ENCODE measurements at places on chromosomes 4 and X.

DNA sequence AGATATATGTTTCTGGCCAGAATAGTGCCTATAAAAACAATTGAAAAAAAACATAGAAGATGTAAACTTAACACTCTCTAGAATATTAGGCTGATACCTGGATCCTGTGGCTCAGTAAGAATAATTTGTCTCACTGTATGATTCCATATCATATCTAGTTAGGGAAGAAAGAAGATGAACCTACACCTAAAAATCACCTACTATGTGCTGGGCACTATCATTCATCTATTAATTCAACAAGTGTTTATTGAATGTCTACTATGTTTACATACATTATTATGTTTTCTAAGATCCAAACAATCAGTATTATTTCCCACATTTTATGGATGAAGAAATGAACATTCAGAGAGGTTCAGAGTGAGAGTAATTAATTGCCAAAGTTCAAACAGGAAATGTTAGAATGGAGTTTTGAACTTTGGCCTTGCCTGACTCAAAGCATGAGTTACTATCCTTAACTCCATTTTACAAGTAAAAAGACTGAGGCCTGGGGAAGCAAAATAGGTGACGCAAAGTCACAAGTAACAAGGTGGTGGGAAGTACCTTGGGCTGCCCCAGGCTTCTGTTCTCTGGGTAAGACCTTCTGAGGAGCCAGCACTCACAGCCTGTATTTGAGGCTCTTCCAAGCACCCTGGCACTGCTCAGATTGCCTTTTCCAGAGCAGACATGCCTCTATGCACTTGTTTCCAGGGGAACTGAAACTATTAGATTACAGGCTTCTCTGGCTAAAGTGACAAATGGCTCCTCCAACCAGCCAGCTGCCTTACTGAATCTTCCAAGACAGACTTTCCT lies 111.1 kb upstream of the ACSL4 start:
- DNase-seq: peak; percentile 3

- no peak for DNase-seq
These were observed 149.9 kb downstream of the CHIC2 start for GRCh38 chr4:53914313-53915016.

DNA sequence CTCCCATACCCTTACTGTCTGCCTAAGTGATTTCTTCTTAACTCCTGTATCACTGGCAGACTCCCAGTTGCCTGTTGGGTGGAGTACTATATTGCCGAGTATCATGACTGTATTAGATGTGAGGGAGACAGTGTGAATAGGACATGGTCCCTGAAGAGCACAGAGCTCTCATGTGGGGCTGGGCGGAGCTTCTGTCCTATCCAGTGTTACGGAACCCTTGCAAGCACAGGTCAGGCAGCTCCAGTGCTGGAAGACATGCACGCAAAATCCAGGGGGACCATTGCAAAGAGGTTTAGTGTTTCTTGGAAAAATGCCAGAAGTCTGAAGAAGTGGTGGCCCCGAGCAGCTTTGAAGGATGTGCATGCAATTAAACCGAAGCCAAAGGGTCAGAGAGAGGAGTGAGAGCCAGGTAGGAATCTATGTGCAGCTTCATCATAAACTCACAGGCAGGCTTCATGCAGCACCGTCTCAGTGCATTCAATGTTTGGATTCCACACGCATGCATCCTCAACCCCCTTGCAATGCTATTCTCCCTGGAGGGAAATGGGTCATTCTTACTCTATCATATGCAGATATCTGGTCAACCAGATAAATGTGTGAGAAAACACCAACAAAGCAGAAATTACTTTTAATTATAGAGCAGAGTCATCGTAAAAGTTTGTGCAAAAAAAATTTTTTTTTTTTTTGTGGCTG lies 49.7 kb upstream of the DHRSX start:
- no peak for DNase-seq

- DNase-seq: no peak
These were observed 100.1 kb upstream of the NAP1L5 start for GRCh38 chr4:88797725-88798124.

GRCh38 chr4:33334416-33334815 lies 2614.2 kb downstream of the PCDH7 start:
- no peak for DNase-seq

GRCh38 chr4:9146967-9147366 lies 23.2 kb upstream of the FAM90A26 start:
- no peak for DNase-seq

GRCh38 chrX:56757327-56757726 lies 28.3 kb downstream of the NBDY start:
- no peak for DNase-seq

GRCh38 chrX:85517994-85518718 lies 138.7 kb upstream of the POF1B start:
- DNase-seq: no peak

GRCh38 chrX:13697455-13697854 lies 8.5 kb downstream of the RAB9A start:
- DNase-seq: no peak

GRCh38 chr4:27643101-27643500 lies 782.5 kb downstream of the STIM2 start:
- no peak for DNase-seq

DNA sequence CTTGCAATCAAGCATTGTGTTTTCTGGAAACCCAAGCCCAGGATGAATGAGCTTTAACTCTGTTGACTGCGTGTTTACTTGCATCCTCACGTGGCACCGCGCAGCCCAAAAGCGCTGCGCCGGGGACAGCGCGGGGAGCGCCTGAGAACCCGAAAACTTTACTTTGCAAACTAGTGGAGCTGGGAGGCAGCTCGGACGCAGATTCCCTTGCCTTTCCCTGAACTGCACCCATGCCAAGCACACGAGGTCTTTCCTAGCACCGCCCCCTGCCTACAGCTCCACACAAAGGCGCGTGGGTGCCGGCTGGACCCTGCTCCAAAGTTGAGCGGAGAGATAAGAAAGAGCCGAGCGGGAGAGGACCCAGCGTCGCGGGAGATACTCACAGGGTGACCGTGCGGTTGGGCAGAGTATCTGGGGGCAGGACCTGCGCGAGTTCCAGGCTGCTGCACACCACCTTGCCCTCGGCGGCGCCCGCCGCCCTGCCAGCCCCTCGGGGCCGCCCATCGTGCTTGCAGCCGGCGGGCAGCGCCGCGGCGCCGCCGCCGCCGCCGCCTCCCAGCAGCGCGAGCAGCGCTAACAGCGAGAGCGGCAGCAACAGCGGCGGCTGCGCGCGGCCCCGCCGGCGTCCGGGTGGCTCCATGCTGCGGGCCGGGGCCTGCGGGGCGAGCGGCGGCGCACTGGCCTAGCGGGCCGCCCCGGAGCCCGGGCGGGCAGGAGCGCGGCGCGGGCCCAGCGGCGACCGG lies 550 bp downstream of the ADGRA3 start:
- DNase-seq: peak; percentile 44

- DNase-seq: no peak
These were observed 22.2 kb downstream of the SMPX start for GRCh38 chrX:21735768-21736127.

DNA sequence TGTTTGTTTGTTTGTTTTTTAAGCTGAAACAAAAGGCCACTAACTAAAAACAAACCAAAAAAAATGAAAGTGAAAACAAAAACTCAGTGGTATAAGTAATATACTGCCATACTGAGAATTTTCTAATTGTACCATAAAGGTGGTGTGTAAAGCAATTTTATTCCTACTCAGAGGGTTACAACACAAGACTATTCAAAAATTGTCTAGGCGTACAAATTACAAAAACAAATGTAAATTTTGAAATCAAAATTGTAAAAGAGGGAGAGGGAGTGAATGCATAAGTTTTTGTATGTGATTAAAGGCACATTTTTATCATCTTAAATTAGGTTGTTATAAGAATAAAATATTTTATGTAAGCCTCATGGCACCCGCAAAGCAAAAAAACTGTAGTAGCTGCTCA lies 232.6 kb downstream of the STK32B start:
- no peak for DNase-seq

DNA sequence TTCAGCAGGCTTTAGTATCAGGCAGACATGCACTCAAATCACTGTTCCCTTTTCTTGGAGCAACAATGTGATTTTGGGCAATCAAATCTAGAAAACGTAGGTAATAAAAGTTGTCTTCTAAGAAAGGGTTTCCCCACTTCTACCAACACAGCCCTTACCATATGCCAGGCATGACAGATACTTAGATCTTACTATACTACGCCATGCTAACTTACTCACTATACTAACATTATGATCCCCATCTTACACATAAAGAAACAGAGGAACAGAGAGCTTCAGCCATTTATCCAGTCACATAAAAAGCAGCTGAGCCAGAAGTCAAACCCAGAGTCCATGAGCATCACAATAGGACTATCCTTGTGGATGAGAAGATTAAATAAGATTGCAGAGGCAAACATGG lies 9.2 kb downstream of the TXK start:
- no peak for DNase-seq

GRCh38 chrX:29547877-29548276 lies 667.5 kb upstream of the MAGEB2 start:
- DNase-seq: no peak

DNA sequence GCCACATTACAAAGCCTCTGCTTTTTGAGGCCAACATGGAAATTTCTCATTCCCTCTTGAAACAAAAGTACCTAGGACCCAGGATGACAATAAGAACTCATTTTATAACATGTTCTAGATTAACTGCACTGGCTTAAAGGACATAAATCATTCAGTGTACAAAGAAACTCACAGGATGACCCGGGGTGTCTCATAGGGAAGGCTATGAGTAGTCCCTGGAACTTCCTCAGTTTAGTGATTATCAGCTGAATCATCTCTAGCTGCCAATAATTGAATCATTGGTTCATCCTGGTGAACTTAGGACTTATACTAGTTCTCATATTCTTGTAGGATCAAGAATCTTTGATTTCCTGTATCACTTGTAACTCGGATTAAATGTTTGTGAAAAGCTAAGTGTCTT lies 95.8 kb upstream of the WDR1 start:
- DNase-seq: no peak

GRCh38 chr4:26837993-26838842 lies 22.4 kb upstream of the STIM2 start:
- DNase-seq: no peak

DNA sequence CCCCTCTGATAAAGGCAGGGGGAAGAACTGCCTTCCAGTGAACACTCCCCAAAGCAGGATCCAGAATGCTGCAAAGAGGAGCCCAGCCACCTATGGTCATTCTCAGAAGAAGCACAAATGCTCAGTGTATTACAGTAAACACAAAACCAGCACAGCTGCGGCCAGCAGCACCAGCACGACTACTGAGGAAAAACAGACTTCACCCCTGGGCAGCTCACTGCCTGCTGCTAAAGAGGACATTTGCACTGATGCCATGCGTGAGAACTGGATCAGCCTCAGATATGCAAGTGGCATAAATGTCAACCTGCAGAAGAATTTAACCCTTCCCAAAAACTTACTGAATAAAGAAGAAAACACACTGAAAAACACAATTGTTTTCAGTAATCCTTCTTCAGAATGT lies 80.2 kb upstream of the TLR2 start:
- no peak for DNase-seq

DNA sequence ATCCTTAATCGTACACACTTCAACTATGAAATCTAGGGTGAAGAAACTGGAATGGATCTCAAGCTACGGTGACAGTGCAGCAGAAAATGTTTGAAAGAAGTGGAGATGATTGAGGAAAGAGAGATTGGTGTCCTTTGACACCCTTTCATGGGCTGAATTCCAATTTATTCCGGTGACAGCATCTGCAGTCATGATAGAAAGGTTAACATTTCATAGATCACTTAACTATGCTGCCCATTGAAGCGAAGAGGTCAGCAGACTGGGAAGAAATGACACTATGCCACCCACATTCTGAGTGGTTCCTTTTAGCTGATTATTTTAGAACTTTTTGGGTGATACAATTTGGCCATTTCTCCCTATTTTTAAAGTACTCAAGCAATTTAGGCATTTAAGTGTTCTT lies 82.3 kb downstream of the DNAAF6 start:
- DNase-seq: no peak

- DNase-seq: no peak
These were observed 78.6 kb upstream of the FAM9A start for GRCh38 chrX:8879750-8880149.

DNA sequence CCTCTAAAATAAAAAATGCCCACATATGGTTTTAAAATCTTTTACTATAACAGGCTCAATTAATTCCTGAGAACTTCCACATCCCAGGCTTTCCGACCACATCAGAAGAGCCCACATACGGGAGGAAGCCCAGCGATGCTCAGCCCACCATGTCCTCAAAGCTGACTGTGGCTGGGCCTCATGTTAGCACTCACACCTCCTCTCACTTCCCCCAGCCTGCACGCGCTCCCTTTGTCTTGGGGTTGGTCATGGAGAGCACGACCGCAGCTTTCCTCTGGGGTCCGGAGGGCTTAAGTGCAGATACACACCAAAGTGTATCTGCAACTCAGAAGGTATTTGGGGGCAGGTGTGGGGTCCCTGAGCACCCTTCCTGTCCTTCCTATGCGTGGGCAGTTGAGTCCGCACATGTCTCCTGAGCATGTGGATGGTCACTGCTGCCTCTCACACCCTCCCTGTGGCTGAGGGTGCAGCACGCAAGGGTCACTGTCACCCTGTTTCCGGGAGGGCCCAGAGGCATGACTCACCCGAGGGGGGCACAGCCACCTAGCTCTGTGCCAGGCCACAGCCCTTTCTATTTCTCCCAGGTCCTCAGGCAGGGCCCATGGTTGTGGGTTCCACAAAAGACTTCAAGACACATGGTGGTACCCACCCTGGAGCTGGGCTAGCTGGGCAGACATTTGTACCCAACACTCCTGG lies 21.2 kb downstream of the WDR1 start:
- no peak for DNase-seq

DNA sequence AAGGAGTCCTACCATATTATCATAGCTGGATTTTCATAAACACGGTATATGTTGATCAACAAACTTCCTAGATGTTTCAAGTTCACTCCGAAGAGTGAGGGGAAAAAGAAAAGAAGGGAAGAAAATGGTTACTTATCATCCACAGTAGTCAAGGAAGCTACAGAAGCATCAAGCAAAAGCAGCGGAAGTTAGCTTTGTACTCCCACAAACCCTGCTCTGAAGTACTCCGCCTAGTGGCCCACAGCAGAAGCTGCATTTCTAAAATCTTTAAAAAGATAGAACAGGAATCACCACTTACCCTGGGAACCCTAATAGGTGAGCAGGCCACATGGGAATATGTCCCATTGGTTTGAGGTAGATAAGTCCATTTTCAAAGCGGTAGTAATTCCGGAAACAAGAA lies 28.5 kb upstream of the FRG1 start:
- no peak for DNase-seq

- DNase-seq: no peak
These were observed 18.8 kb upstream of the SMIM14 start for GRCh38 chr4:39657465-39657864.

GRCh38 chr4:71765821-71766383 lies 18.0 kb downstream of the GC start:
- no peak for DNase-seq
